H1 (cell line): ENCODE measurements at places on chromosomes 2 and 18.

DNA sequence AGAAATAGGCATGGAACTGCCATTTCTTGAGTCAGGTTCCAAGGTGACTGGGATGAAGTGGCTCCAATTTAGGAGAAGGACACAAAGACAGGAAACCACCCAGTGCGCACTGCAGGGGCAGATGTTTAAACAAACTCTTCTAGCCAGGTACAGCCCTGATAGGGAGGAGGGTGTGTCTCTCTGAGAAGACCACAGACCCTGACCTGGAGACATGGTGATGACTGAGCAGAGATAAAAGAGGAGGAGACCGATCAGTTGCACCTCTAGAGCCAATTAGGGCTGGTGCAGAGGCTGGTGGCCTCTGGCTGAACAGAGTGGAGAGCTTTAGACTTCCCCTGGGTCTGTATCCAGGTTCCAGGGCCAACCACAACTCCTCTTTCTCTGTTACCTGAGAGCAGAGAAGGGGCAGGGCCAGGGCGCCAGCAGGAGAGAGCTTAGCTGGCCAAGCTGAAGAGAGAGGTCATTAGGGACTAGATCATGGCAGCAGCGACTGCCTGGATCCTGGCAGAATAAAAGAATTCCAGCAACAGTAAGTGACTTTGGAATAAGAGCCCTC lies 5.4 kb upstream of the SPOPL start:
- no peak overlapping the region for H3K27ac ChIP-seq
- H3K27me3 ChIP-seq = no peaks in the 10 kb centered on the region
- H3K4me1 ChIP-seq = no peaks in the 10 kb centered on the region
- no peaks in the 10 kb centered on the region; the same call in 1 of the 2 replicates for H3K36me3 ChIP-seq

GRCh38 chr2:240430595-240430994 lies 4.9 kb upstream of the GPC1 start:
- H3K4me1 ChIP-seq = no peaks in the 10 kb centered on the region
- no peak overlapping the region for H3K4me3 ChIP-seq
- peak; percentile 28 for DNase-seq

- H3K27ac ChIP-seq = no peak overlapping the region
- DNase-seq = no peak
- no peak overlapping the region for H3K4me3 ChIP-seq
- no peaks in the 10 kb centered on the region for H3K36me3 ChIP-seq
- no peaks in the 10 kb centered on the region for H3K4me1 ChIP-seq
Observed at GRCh38 chr2:102417946-102418345, 5.0 kb upstream of the IL18RAP start.

GRCh38 chr2:27857417-27858172 lies 32.6 kb downstream of the RBKS start:
- no peak overlapping the region for H3K4me3 ChIP-seq
- no peaks in the 10 kb centered on the region for H3K36me3 ChIP-seq
- H3K27ac ChIP-seq = no peak overlapping the region
- no peak for DNase-seq
- no peaks in the 10 kb centered on the region for H3K4me1 ChIP-seq

DNA sequence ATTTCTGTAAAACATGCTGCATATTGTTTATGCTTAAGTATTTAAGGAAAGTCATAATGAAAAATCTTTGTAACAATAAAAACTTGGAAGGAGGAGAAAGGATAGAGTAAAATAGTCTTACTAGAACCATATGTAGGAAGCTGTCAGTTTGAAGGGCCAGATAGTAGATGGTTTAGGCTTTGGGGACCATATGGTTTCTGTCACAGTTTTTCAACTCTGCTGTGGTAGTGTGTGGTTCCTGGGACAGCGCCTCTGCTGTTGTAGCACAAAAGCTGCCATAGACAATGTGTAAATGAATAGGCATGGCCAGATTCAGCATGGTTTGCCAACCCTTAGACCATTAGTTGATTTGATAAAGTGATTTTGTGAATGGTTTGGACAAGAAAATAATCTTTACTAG lies 75.5 kb downstream of the SLC39A10 start:
- H3K4me1 ChIP-seq = no peaks in the 10 kb centered on the region
- no peak overlapping the region for H3K27ac ChIP-seq
- no peak overlapping the region for H3K4me3 ChIP-seq
- DNase-seq = no peak
- peaks cover 29% of the 10 kb centered on the region for H3K36me3 ChIP-seq
- H3K27me3 ChIP-seq = no peaks in the 10 kb centered on the region
